Stimulated activated CD8-positive, alpha-beta memory T cell treated with anti-CD3 and anti-CD28 coated beads, Interleukin-7, amount 100 ng/mL, for 1 hour (primary cell): ENCODE measurements at places on chromosomes 12 and 14.

- no peak for DNase-seq
Measured at GRCh38 chr14:96194657-96195431, 9.8 kb upstream of the BDKRB2 start.

GRCh38 chr12:52537101-52537500, 15.8 kb downstream of the KRT71 start:
- no peak for DNase-seq

DNA sequence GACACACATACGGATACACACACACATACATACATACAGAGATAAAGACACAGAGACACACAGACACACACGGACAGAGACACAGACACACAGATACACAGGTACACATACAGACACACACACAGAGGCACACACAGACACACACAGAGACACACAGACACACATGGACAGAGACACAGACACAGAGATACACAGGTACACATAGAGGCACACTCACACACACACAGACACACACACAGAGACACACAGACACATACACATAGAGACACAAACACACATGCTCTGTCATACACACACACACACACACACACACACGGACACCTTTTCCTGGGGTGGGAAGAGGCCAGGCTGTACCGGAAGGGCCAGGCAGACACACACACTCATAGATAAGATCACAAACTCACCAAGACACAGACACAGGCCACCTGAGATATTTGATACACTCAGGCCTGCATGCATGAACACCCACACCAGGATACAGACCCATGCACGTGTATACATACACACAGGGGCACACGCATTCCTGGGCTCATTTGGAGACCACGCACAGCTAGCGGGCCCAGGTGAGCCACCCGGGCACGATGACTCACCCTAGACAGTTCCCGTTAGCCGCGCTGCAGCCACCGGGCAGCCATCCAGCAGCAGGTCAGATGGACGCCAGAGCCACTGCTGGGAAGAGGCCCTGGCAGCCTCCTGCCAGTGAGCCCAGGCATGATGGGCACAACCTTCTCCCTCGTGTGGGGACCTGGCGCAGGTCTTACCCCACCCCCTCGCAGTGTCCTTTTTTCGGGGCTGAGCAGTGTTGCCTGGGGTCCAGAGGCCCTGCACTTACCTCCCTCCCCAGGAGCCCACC, 1.8 kb upstream of the AHNAK2 start:
- DNase-seq = no peak

GRCh38 chr12:120583478-120584030, 2.4 kb upstream of the POP5 start:
- DNase-seq = peak; percentile 75

GRCh38 chr12:793037-793436, 40.7 kb downstream of the WNK1 start:
- DNase-seq = no peak

- no peak for DNase-seq
Measured at GRCh38 chr12:112354399-112354798, 27.8 kb downstream of the HECTD4 start.

DNA sequence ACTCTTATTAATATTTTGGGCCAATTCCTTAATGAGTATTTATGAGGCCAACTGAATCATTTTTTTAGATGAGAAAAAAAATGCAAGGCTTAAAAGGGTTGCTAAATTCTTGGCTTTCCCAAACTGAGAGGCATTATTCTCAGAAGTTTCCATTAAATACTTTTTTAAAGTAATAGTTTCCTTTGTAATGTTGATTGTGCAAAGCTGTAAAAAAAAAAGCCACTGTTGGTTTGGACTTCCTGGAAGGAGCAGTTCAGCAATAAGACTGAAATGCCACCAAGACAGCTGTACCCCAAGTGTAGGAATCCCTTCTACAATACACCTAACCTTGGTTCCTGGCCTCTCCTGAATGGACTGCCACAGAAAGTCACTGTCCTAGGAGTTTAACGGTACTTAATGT, 231.3 kb downstream of the MON2 start:
- DNase-seq = no peak

DNA sequence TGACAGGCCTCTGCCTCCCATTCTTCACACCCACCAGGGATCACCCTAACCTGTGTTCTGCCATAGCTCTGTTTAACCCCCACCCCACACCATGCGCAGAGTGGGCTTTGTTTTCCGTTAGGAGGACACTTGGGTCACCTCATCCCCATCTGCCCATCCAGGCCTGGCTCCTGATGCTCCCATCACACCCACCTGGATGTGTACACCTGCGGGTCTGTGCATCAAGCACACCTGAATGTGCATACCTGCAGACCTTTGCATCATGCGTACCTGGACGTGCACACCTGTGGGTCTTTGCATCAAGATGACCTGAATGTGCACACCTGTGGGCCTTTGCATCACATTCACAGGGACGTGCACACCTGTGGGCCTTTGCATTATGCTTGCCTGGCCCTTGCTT, 835.8 kb upstream of the TMEM132C start:
- DNase-seq = no peak

- no peak for DNase-seq
Measured at GRCh38 chr12:116674643-116675183, 63.2 kb downstream of the SPRING1 start.

DNA sequence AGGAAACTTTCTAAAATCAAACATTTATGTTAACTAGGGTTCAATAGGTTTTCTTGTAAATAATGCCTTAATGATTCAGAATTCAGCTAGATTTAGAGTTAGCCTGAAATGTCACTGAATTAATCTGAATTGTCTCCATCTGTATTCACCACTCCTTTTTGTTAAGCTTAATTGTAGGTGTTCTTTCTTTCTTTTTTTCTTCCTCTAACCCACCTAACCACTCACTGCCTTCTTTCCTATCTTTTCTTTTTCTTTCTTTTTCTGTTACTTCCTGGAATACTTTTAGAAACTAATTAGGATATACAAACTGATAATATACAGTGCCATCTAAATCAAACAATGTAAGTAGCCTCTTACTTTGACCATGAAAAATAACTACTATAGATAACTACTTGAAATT, 29.9 kb downstream of the G2E3 start:
- DNase-seq = no peak

- DNase-seq = no peak
Measured at GRCh38 chr12:120853188-120853587, 51.0 kb downstream of the SPPL3 start.

- no peak for DNase-seq
Measured at GRCh38 chr14:23160924-23161522, 22.4 kb downstream of the SLC7A8 start.

DNA sequence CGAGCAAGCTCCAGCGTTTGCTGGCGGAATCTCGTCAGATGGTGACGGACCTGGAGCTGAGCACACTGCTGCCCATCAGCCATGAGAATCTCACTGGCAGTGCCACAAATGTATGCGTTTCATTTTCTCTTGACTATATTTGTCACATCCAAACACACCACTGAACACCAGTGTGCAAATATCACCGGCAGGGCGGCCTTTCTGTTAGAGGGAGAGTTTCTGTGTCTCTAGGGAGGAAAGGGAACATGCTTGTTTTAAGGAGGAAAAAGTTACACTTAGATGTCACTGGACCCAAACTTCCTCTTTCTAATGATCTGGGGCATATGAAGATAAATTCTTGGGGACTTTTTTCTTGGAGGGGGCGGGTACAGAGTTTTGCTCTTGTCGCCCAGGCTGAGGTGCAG, 21.9 kb upstream of the HIP1R start:
- no peak for DNase-seq

GRCh38 chr14:92670160-92670559, 78.3 kb downstream of the LGMN start:
- DNase-seq = no peak

GRCh38 chr14:65958664-65959562, 527.3 kb upstream of the CCDC196 start:
- DNase-seq = no peak

DNA sequence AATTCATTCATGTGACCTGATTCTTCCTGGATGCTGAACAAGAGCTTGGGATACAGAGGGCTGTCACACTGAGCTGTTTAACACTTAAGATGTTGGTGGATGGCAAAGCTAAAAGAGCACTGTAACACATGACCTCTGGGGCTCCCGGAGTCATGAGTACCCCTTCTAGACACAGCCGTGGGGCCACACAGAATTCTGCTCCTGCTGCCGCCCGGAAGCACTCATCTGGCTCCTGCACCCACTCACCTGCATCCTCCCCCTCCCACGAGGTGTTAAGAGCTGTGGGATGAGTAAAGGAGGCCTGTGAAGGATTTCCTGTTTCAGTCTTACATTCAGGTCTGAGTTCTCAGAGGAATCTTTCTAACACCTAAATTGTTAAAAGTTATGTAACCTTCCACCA, 78.0 kb upstream of the SSTR1 start:
- no peak for DNase-seq

- DNase-seq = no peak
Measured at GRCh38 chr12:96710127-96710745, 196.8 kb upstream of the NEDD1 start.

DNA sequence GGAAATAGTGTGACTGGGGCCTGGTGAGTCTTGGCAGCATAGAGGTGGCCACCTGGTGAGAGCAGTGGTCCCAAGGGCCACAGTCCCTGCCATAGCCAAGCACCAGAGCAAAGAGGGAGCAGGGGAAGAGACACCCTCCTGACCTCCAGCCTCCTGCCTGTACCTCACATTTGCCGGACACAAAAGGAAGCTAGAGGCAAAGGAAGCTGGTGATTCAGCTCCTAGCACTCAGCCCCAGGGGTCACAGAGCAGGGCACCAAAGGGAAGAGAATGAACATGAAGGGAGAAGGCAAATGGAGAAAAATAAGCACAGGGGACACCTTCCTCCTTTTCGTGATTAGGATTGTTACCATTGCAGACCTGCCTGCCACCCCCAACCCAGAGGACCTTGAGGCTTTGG, 216.8 kb downstream of the ZFP36L1 start:
- no peak for DNase-seq

DNA sequence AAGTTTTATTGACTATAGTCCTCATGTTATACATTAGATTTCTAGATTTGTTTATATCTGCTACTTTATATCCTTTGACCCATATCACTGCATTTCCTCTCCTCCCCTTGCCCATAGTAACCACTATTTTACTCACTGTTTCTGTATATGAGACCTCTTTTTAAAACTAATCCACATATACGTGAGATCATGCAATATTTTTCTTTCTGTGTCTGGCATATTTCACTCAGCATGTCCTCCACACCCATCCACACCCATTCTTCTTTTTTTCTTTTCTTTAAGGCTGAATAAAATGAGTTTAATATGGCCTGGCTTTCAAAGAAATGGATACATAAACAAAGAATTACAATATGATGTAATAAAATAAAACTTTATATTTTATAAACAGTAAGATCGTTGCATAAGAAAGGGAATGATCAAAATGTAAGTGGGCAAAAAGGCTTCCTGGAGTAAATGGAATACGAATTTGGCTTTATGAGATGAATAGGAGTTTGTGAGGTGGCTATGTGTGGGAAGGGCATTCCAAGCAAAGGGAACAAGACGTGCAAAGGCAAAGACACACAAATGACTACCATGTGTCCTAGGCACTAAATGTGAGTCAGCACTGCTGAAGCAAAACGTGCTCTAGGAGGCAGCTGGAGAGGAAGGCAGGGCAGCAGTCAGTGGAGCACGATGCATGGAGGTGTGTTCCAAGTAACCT, 53.2 kb upstream of the HIF1A start:
- no peak for DNase-seq

DNA sequence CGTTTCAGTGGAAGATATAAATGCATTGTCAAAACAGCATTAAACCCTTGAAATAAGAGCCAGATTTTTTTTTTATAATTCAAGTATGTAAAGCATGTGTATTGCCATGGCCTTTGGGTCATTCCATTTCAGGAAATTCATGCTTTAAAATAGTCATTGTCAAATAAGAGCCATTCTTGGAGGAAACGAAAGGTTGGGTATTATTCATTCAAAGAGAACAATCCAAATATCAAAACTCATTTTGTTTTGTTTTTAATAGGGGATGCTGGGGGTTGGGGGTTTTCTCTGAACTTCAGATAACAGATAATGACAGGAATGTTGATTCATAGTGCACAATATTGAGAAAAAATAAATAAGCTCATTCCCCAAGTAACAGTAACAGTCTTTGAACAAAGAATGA, 174.4 kb upstream of the NUDT4 start:
- DNase-seq = no peak

DNA sequence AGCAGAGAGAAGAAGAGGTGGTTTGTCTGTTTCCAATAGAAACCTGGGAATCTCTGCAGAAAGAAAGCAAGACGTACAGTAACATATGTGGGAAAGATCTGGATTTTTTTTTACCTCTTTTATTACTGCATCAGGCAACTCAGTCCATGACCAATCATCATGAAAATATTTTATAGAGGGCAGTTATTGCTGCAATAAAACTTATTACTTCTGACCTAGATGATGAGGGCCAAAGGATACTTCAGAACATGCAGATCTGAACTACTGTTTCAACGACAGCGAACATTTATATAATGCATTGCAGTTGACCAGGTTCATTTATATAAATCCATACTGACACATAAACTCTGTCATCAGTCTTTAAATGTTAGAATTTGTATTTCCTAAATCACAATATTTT, 67.7 kb downstream of the STAB2 start:
- no peak for DNase-seq

DNA sequence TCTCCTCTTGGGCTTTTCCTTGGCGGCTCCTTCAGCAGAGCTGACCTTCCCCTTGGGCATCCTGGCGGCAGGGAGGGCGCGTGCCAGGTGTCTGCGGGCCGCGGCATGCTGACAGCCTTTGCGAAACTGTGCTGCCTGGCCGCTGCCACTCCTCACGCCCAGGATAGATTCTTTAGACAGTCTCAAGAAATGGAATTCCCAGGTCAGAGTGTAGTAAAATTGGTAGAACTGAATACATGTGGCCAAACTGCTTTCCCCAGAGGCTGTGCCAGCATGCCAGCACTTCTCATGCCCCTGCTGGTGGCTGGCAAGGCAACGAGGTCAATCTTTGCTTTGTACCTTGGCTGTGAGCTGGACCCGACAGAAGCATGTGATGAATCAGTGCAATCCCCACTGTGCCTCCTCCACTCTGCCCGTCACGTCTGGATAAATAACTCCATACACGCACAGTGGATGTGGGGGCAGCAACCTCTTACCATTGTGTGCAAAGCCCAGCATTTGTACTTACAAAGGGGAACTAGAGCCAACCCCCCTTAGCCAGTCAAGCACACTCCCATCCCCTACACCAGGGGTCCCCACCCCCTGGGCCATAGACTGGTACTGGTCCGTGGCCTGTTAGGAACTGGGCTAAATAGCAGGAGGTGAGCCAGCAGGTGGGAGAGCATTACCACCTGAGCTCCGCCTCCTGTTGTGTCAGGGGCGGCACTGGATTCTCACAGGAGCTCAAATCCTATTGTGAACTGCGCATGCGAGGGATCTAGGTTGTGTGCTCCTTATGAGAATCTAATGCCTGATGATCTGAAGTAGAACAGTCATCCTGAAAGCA, 90.9 kb downstream of the ACTN1 start:
- DNase-seq = no peak

- DNase-seq = no peak
Measured at GRCh38 chr14:94345344-94346064, 22.4 kb upstream of the SERPINA6 start.
